ENCODE measurements at places on chromosomes 12 and 14. TPM values are rescaled to one million over a fixed set of nuclear protein-coding genes. Genes with fewer than 3 reads are reported as not detected.
A peak's percentile ranks its signal among the peaks of the same experiment; 100 is the strongest.

DNA sequence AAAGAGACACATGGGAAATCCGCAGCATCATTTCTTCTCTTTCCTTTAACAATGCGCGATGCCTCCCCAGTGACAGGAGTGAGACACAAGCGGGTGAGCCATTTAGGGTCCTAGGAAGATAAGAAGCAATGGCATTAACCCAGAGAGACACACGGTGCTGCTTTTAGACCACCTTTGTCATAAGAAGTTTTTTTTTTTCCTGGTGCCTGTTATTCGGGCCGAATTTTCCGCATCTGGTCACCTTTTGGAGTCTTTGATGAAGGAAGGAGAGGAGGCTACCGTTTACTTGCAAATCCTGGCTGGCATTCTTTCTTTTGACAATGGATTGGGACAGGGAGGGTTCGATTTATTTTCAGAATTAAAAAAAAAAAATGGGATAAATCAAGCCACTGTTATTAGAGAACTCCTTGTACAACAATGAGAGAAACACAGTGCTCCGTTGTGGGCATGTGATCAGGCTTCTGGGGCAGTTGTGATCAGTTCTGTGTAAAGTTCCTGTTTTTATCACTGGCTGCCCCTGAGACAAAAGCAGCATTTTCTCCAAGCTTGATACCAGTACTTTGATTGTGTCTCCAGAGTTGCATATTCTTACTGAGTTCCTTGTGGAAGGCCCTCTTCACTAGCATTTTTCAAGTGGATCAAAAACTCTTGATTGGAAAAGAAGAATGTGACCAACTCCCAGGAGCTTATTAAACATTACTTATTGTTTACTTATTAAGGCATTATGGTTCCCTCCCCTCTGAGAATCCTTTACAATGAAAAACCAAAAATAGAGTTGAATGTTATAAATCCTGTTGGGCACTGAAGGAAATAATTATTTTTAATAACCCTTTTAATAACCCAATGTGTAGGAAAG, 1.1 kb downstream of the DIP2B start:
- DNase-seq = no peak

- DNase-seq = peak; percentile 98
Measured at GRCh38 chr12:57744777-57745484, at the start of gene TSPAN31. Gene TSPAN31 (plus strand): TSS chr12:57745039. CDS start chr12:57745155, 116 bp downstream.

GRCh38 chr14:93115069-93115820, 480 bp downstream of the ITPK1 start:
- DNase-seq = peak; percentile 88

- DNase-seq = peak; percentile 19
Measured at GRCh38 chr12:31033681-31034080, 40.0 kb upstream of the DDX11 start.

DNA sequence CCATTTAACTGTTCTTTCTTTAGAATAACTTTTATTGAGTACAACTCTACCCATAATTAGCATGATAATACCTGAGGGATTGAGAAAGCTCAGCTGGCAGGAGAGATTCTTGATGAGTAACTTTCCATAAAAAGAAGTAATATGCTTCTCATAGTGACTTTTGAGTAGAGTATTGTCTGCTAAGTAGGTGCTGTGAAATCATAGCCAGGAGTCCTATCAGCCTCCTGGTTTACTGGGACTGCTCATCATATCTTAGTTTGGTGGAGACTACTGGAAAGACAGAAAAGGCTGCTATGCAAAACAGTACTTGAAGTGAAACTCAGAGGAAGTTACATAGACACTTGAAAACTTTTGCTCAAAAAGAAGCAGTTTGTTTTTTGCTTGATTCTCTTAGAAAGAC, 113.3 kb upstream of the ATP2B1 start:
- no peak for DNase-seq

DNA sequence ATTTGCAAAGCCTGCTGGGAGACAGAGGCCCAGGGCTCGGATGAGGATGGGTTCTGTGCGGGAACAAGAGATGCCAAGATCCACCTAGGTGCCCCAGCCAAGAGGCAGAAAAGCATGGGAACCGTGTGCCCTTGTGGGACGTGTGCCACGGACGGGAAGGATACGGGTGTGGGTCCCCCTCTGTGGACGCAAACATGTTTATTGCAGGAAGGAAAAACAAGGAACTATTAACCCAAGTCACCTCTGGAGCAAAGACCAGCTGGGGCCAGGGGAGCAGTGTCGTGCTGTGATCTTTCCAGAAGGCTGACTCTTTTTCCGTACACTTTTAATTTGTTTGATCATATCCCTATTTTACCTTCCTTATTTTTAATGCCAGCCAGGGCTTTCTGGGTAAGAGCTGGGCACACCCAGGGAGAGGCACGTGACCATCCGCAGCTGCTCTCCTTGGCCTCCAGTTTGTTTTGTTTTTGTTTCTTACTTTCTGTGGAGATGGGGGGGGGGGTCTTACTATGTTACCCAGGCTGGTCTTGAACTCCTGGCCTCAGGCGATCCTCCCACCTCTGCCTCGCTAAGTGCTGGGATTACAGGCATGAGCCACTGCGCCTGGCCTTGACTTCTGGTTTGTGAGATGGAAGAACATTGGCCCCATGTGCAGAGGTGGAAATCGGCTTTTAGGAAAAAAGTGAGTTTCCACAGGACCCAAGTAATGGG, 20.7 kb downstream of the SCARB1 start:
- no peak for DNase-seq

DNA sequence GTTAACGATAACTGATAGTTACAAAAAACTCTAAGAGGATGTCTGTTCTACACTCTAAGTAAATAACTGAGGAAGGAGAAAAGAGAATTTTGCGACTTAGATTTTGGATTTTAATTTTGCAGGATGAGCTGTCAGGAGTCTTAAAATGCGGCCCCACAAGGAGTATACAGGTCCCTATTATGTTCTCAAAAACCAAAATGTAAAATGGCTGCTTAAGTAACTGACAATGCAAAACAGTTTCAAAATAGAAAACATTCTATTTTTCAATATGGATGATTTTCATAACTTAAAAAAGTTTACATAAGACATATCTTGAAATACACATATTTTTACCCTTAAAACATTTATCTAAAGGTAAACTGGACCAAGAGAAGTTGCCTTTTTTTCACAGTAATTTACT, 2.6 kb downstream of the CD69 start:
- DNase-seq = no peak

DNA sequence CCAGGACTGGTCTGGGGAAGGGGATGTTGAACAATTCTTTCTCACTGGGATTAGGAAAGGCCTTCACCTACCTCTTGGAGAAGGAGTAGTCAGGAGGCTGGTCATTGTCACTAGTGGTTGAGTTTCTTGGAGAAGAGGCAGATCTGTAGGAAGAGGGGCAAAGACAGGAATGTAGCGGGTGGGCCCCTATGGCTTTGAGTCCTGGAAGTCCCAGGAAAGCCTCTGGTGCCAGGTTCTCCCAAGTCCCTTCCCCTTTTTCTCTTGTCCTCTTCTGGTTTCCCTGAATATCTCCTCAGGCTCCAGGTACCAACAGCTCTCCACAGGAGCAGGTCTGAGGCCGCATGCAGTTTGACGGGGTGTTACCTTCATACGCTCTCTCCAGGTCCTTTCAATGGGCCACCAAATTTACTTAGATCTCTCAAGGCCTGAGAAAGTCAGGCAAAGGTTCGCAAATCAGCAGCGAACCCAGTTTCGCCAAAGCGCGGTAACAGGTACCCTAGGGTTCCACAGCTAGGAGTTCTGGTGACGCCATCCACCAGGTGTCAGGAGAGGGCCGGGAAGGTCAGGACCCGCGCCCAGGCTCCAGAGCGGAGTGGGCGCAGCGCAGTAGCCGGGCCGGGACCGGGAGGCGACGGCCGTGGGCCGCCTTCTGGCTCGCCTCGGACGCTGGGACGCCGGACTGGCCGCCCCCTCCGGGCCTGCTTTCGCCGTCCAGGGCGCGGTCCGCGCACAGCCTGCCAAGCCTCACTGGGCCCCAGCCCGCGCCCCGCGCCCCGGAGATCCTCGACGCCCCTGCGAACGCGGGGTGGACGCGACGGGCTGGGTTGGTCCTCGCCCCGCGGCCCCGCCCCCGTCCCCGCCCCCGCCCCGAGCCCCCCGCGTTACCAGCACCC, 795 bp downstream of the SMAGP start:
- peak; percentile 64 for DNase-seq

DNA sequence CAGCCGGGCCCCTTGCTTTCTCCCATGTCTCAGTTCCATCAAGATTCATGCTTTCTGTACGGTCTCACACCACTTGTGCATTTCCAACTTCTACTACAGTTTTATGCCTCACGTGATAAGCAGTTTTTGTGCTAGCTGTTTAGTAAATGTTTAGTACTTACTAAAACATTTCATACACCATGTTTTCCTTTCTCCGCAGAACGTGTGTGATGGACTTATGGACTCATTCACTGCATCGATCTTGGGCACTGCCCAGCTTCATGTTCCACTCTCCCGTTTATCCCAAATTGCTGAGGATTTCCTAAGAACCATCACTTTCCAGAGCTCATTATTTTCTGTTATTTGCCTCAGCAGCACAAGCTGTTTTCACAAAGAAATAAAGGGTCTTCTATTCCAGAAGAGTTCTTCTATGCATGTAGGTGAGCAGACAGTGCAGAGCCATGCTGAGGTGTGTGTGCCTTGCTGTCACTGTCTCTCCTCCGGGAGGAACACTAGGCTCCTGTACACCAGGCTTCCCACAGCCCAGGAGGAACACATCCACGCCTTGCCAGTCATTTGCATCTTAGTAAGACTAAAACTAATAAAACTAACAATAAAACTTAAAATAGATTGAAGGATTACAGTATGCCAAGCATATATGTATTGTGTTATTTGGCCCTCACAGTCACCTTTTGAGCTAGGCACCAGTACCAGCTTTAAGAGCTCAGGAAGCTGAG, 90.3 kb upstream of the EEA1 start:
- no peak for DNase-seq

- DNase-seq = no peak
Measured at GRCh38 chr14:22456998-22457594, 131.9 kb downstream of the DAD1 start.

DNA sequence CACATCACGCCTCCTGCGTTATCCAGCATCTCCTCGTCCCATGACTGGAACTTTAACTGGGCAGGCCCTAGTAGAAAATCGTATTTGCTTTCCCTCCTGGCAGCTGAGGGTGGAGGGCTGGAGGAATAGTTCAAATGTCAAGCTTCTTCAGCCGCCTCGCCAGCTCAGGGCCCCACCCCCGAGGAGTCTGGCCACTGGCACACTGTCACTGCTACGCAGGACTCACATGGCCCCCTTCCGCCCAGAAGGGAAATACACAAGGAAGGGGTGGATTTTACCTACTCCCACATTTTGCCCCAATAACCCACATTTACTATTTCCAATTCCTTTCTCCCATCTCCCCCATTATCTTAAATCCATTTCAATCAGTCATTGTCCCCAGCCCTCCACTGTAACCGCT, 8.6 kb downstream of the SLC6A13 start:
- DNase-seq = no peak

GRCh38 chr14:68739701-68740100, 53.2 kb downstream of the ZFP36L1 start:
- DNase-seq = no peak

DNA sequence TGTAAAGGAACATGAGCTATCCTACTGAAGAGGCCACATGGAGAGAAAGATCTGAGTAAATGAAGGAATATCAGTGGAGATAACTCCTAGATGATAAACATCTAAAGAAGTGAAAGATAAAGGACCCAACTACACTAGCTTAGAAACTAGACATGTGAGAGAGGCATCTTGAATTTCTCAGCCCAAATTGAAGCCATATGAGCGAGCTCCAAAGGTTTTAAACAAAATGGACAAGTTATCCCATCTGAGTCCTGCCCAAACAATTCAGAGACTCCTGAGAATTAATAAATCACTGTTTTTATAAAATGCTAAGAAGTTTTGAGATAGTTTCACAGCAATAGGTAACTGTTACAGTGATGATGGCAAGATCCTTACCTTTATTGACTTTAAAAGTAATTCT, 438.9 kb downstream of the NAV3 start:
- no peak for DNase-seq

DNA sequence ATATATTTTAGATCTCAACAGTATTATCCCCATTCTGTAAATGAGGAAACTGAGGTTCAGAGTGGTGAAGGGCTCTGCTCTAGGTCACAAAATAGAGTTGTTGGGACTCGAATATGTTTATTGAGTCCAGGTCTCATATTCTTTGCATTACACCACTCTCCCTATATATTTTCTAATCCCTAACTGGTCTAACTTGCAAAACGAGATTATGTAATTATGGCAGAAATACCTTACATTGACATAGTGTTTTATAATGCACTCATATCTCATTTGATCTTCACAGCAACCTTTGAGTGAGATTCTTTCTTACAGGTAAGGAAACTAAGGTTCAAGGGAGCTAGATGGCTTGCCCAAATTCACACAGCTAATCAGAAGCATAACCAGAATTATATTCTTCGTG, 106.9 kb upstream of the LRIG3 start:
- no peak for DNase-seq

GRCh38 chr12:106296179-106296877, 6.2 kb upstream of the TCP11L2 start:
- no peak for DNase-seq

DNA sequence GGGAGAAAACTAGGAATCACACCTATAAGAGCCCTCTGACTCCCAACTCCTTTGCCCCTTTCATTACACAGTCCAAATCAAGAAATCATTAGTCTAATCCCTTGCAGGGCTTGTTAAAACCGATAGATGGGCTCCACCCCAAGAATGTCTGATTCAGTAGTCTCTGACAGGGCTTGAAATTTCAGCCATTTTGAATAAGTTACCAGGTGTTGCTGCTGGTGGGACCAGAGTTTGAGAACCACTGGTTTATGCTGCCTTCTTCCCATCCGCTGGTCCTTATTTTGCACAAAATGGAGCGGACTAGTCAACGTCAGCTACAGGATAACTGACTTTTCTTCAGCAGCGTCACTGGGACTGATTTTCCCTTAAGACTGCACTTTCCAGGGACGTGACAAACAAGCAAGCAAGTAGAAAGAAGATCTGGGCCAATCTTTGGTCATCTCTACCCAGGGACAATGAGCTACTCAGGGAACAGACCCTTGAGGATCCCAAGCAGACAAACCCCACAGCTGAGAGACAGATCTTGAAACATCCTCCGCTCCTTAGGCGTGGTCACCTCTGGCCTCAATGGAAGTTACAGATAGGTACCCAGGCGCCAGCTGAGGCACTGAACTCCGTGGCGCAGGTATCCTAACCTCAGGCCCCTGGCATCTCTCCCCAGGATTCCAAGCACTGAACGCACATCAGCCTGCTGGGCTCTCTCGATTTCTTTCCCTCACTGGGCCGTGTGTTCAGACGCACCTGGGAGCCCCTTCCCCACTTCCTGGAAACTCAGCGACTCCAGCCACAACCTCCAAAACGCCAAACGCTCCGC, 900 bp downstream of the KCTD10 start:
- no peak for DNase-seq

- DNase-seq = no peak
Measured at GRCh38 chr12:70449074-70449752, 83.1 kb downstream of the KCNMB4 start.

ERP27 gene
- total RNA-seq = 5.4 TPM

PRKD1 gene
- total RNA-seq = not detected

KRT5 gene
- total RNA-seq = not detected

POLE2 gene
- 39.9 TPM for total RNA-seq

CLEC4D gene
- total RNA-seq = not detected

HOMEZ gene
- total RNA-seq = 12.4 TPM

E2F7 gene
- total RNA-seq = 26.1 TPM

AMHR2 gene
- total RNA-seq = not detected

HCAR3 gene
- total RNA-seq = 0.09 TPM

ART4 gene
- not detected for total RNA-seq
